Activated gamma-delta T cell treated with Interleukin-2 at 50 U/mL for 16 hours (primary cell): ENCODE measurements at places on chromosomes 4 and X.

GRCh38 chr4:186298031-186298647 lies 32.1 kb downstream of the F11 start:
- no peak for DNase-seq

DNA sequence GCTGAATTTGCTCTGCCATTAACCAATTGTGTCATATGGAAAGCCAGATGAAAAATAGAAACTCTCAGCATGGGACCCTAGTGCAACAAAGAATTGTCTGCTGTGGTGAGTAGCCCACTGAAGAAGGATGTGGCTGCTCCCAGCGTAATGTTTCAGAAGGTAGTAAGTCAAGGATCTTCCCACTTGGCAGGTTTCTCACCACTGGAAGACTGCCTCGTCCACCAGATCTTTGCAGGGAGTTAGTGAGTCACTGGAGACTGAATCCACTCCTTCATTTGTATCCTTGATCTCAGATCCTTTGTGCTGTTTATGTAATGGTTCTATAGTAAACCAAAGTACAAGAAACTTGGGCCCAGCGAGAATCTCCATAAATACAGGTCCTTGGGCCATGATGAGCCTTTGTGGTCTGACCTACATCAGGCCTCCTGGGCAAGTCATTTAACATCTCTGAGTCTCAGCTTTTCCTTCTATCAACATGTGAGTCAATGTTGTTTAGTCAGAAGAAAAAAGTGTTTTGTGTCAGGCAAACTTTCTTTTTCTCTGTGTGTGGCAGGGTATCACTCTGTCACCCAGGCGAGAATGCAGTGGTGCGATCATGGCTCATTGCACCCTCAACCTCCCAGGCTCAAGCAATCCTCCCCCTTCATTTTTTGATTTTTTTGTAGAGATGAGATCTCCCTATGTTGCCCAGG lies 78.0 kb upstream of the CCDC160 start:
- no peak for DNase-seq

GRCh38 chrX:129846716-129847115 lies 3.0 kb upstream of the ZDHHC9 start:
- no peak for DNase-seq

GRCh38 chr4:57117491-57117890 lies 7.3 kb upstream of the IGFBP7 start:
- no peak for DNase-seq

- DNase-seq, result no peak
Measured at GRCh38 chr4:37665333-37666320, 20.5 kb downstream of the RELL1 start.

- DNase-seq, result no peak
Measured at GRCh38 chr4:25892796-25893195, 21.2 kb upstream of the SMIM20 start.

DNA sequence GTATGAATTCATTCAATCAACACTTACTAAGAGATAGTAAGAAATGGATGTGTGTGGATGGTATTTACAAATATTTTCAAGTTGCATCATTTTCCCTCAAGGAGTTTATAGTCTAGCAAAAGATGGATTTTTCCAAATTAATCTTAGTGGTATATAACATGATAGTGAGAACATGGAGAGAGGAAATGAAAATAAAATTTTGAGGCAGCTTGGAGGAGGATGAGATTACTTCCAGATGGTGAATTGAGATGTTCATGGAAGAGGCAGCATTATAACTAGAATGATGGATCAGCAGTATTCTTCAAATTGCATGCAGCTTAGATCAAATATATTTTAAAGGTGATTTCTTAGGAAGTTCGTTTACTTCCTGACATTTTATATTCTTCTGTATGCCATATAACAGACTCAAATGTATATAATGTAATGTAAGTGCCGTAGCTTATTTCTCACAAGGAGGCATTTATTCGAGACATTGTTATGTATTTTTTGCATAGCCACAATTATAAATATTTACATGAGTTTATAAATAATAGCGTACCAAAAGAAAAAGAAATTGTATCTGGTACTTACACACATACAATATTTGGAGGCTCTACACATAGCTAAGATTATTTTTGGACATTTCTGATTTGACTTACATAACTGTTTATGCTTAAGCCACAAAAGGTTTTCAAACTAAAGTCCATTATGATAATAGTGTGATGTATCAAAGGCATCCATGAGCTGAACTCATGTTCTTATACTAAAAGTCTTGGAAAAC lies 439.4 kb downstream of the SPRY1 start:
- DNase-seq, result no peak

- DNase-seq, result no peak
Measured at GRCh38 chrX:3962511-3963311, 249.3 kb upstream of the PRKX start.

GRCh38 chrX:147912093-147912801 lies 528 bp downstream of the FMR1 start:
- no peak for DNase-seq

GRCh38 chr4:182924497-182924896 lies 7.3 kb upstream of the DCTD start:
- DNase-seq, result no peak

GRCh38 chr4:164847967-164848649 lies 28.9 kb upstream of the APELA start:
- no peak for DNase-seq

DNA sequence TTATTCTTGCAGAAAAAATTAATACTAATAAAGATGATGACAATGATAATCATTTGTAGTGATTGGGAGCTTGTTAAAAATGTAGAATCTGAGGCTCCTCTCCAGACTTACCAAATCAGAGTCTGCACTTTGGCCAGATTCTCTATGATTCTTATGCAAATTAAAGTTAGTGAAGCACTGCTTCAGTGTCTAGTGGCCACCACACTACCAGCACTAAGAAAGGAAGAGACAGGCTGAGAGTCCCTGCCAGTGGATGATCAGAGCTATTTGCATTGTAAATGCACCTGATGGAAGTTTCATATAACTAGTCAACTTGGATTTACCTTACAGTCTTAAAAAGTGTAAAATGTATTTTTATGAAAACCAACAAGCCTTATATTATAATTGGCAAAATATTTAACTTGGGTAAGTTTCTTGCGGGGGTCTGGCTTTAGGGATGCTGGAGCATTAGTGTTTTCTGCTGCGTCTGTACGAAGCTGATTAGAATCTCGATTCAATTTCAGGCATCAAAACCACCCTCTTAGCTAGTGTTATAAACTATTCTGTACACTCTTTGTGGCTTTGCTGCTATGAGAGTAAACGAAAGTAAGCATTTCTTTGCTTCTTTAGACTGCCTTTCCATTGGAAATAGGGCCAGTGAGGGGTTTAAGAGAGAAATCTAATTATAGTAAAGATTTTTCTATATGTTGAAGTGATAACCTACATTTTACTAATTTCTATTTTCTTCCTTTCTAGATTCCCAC lies 114.1 kb downstream of the TLL1 start:
- DNase-seq, result no peak

DNA sequence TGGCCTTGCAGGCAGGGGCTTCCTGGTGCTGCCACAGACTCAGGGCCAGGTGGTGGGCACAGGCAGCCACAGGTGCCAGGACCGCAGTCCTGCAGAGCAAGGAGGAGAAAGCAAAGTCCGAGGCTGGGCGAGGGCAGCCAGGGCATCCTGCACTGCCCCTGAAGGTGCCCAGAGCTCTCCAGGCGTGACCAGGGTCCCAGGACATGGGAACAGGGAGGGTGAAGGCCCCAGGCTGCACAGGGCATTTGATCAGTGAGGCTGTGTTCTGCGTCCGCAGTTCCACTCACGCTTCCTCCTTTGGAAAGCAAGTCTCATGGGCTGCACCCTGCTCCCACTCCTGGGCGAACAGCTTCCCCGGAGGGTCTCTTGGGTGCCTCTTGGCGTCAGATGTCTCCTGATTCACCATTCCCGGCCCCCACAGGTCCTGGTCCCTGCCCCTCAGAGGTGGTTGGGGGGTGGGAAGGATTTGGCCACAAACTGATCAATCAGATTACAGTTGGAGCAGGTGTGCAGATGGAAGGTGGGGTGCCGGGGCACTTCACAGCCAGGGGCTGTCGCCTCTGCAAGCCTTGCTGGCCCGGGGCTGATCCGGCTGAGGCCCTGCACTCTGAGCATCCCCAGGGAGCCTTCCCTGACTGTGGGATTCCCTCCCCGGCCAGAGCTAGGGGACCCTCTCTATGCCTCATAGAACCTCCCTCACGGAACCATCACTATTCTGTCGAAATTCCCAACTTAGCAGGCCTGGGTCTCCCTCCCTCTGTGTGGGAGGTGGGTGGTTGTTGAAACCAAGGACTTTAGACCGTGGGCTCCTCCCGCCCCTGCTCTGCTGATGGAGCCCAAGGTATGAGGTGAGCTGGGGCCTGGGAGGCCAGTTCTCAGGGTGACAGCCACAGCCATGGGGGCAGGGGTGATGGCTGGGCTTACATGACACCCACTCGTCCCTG lies 3.3 kb downstream of the SH3TC1 start:
- no peak for DNase-seq

- no peak for DNase-seq
Measured at GRCh38 chr4:147768113-147768512, 36.2 kb downstream of the ARHGAP10 start.

- DNase-seq, result no peak
Measured at GRCh38 chr4:13329963-13330362, 154.2 kb downstream of the RAB28 start.

GRCh38 chrX:14660970-14661369 lies 131.6 kb downstream of the GLRA2 start:
- DNase-seq, result no peak

- no peak for DNase-seq
Measured at GRCh38 chr4:144347121-144347520, 206.6 kb upstream of the GYPA start.

- no peak for DNase-seq
Measured at GRCh38 chr4:112416464-112416863, 99.5 kb downstream of the NEUROG2 start.

- no peak for DNase-seq
Measured at GRCh38 chrX:2351321-2351720, 149.5 kb downstream of the DHRSX start.

DNA sequence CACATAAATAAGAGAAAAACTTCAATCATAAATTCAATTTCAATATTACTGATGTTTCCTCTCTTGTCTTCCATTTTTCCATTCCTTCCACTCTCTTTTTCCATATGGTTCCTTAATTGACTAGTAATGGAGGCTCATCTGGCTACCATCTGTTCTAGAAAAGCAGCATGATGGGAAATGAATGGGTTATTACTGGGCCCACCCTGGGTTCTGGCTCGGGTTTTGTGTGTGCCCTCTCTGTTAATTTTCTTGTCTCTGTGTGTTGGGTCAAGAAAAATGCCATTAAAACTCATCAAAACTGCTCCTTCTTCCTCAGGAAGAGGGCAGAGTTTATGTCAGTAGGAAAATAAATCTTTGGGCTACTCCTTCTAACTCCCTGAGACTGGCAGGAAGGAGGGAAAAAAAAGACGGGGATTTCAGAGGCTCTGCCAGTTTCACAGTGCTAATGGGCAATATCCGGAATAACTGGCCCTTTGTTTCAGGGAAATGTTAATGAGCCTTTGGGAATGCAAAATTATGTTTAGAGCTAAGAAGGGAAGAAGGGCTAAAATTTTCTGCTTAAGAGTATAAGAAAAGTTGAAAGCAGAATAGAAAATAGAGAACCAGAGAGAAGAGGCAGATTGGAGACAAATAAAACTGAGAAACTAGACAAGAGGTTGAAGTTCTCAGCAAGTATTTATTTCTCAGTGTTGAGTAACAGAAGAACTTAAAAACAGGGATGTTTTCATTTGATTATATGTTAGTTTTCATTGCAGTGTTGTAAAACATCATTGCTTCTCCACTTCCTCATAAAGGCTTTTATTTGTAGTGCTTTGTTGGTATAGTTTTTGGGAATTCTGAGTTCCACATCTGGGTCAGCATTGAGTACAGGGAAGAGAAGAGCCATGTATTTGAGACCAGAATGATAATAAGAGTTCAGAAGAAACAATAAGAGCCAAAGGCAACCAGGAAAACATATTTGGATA lies 19.7 kb downstream of the GABRB1 start:
- no peak for DNase-seq

DNA sequence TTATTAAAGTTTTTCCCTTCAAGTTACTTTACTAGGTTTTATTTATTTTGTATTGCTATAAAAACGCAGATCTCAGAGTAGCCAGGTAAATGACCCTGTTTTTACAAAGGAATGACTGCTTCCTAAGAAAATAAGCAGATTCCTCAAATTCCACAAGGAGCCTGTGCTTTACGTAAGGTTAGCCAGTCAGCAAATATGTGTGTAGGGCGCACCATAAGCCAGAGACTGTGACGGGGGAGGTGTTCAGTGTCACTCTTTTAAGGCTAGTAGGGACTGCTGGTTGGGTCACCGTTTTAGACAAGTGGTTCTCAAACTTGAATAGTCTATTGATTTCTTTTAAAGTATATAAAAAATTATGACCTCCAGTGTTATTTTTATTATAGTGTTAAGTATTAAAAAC lies 119.9 kb downstream of the ANK2 start:
- no peak for DNase-seq

DNA sequence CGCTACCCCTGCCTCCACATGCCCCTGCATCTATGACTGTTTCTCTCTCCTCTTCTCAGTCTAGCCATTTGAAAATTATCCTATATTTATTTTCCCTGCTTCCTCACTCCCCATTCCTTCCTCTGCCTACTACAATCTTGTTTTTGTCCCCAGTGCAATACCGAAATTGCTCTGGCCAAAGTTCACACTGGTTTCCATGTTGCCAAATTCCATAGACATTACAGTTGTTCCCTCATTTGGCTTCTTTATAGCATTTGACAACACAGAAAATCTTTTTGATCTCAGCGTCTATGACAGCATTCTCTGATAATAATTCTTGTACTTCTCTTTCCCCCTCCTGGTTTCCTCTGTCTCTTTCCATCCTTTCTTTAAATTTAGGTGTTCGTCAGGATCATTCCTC lies 99.4 kb downstream of the GPR82 start:
- no peak for DNase-seq

- no peak for DNase-seq
Measured at GRCh38 chrX:22788221-22788620, 211.5 kb upstream of the DDX53 start.

DNA sequence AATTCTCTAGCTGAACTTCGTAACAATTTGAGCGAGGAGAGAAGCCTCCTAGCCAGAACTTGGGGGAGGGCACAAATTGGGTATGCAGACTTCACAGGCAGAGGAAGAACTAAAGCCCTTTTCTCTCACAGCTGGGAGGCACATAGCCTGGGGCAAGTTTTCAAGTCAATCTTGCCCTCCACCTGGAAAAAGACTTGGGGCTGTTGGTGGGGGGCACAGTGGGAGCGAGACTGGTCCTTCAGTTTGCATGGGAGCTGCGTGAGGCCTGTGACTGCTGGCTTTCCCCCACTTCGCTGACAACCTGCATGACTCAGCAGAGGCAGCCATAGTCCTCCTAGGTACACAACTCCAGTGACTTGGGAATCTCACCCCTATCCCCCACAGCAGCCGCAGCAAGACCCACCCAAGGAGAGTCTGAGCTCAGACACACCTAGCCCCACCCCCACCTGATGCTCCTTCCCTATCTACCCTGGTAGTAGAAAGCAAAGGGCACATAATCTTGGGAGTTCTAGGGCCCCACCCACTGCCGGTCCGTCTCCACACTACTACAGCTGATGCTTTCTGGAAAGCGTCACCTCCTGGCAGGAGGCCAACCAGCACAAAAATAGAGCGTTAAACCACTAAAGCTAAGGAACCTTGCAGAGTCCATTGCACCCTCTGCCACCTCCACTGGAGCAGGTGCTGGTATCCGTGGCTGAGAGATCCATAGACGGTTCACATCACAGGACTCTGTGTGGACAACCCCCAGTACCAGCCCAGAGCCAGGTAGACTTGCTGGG lies 160.8 kb downstream of the CBLL2 start:
- DNase-seq, result no peak
